ENCODE measurements at places on chromosomes 5 and 9.

DNA sequence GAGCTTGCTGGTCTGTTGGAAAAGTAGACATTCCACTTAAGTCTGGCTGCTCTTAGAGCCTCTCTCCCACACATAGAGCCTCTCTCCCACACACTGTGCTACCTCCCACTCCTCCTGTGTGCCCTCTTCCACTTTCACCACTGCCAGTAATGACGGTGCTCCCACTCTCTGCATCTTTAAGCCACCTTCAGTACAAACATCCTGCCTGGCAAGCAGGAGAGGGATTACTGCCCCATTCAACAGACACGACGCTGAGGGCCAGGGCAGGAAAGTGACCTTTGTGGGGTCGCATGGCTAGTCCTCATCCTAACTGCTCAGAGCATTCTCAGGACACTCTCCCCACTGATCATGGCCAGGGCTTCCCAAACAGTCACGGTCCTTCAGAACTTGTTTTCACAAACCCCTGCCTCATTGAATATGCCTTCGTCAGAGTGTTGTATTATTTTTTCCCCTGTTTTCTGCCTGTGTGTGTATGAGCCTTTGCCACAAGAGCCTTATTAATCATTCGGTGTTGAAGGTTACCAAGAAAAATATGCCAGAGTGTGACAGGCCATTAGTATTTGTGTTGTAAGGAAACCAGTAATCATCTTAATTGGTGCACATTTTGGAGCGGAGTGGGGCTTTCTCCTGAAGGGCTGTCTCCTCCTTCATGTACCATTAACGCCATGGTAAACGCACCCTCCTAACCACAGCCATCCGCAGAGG is 87.1 kb upstream of the SAP30L start:
- DNase-seq = no peak

- DNase-seq = no peak
Observed at GRCh38 chr5:123605822-123606221, 93.8 kb downstream of the CSNK1G3 start.

- DNase-seq = no peak
Observed at GRCh38 chr5:80116000-80116399, 80.9 kb downstream of the THBS4 start.

DNA sequence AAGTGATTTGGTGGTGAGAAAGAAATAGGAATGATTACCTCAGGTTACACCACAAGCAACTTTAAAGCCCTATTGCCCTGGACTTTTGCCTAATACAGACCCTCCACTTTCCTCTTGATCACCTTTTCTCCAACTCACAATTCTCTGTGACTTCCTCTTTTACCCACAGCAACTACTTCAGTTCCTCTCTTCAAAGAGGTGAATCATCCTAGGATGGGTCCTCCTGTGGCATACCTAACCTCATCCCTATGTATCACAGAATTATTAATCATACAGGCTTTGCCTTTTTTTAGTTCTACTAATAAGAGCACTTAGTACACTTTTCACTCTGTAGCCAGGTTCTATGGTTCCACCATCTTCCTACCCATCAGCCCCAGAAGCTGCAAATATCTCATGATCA is 19.6 kb upstream of the INSL6 start:
- no peak for DNase-seq

DNA sequence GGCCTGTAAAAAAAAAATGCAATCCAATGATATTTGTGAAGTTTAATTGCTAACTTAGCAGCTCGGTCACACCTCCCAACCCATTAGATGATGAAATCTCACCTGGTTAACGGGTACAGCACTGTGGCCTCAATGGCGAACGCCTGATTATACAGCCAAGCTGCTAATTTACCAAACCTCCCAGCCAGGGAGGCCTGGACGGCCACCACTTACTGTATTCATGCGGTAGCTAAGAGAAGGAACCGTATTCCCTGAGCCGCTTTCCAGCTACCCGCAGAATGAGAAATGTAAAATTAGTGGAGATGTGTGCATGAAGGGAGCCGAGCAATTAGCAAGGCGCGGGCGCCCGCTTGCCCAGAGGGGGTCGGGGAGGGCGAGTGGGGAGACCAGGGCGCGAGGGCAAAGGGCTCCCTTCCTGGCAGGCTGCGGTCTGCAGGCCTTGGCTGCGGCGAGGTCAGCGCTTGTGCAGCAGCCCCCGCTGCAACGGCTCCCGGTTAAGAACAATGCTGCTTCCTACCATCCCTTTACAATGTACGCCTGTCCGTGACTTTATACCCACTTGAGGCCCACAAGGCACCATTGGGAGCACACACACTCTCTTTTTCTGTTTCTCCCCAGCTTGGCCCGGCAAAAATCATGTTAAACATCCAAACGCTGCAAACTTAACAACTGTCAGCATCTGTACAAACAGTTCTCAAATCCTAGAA is 70.4 kb upstream of the TBCA start:
- no peak for DNase-seq

GRCh38 chr5:39370555-39371366 is 6.5 kb upstream of the C9 start:
- DNase-seq = no peak

DNA sequence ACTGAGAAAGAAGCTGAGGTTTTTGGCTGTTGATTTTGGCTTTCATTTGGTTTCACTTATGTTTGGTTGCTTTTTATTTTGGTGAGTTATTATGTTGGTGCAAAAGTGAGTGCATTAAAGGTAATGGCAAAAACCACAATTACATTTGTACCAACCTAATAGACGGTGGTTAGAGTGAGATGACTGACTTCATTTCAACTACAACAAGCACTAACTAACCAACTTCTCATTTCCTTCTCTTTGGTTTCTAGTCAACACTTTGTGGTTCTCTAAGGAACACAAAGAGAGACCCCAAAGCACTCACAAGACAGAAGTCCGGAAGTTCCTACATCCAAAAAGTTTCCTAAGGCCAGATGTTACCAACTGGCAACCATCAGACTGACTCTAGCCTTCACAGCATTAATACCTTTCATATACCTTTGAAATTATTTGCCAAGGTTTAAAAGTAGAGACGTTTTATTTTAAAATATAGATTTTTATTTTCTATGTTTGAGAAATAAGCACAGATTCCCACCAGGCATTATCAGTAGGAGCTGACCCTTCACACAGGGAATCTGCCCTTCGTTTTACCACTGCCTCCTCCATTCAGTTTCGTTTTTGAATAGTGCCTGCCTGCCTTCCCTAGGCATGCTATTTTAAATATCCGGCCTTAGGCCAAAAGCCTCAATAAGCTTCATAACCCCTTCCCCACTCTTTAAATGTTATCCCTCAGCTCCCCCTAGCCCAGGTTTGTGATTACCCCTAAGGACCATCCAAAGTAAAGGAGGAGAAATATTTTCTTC is 301.1 kb upstream of the PTGER4 start:
- no peak for DNase-seq

GRCh38 chr5:163614787-163615186 is 109.4 kb downstream of the MAT2B start:
- no peak for DNase-seq

DNA sequence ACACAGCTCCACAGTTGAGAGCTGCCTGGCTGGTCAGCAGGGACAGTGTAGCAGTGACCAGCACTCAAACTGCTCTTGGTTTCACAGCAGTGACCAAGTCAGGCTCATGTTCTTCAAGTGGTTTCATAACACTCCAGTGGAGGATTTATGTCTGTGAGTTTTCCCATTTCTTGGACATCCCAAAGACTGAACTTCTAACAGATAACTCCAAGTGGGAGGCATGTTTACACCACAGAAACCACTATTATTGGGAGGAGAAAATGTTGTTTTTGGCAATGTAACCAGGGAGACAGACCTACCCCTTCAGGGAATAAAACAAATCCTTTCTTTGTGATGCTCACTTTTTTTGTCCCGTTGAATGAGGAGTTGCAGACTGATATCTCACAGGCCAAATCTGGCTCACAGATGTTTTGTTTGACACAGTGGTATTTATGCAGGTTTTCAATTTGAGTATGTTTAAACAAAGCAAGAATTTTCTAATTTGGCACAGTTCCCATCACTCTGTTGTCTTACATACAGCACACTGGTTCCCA is 141.5 kb downstream of the RMI1 start:
- DNase-seq = no peak

- DNase-seq = no peak
Observed at GRCh38 chr9:108277216-108277615, 578.6 kb downstream of the ACTL7B start.

- DNase-seq = no peak
Observed at GRCh38 chr5:106121972-106122605, 1548.6 kb downstream of the EFNA5 start.

- DNase-seq = no peak
Observed at GRCh38 chr9:106886111-106887046, 23.4 kb downstream of the ZNF462 start.

- no peak for DNase-seq
Observed at GRCh38 chr9:19154135-19154612, 26.9 kb upstream of the PLIN2 start.

Measured in stimulated activated CD8-positive, alpha-beta memory T cell treated with anti-CD3 and anti-CD28 coated beads, Interleukin-12 subunit alpha, Interleukin-12 subunit beta, amount 100 ng/mL, for 4 hours (primary cell).